ENCODE measurements at places on chromosomes 7 and 10.

GRCh38 chr10:71622616-71623015 lies 97.0 kb downstream of the C10orf105 start:
- DNase-seq: no peak

GRCh38 chr10:34320265-34320664 lies 494.8 kb downstream of the PARD3 start:
- DNase-seq: no peak

GRCh38 chr7:49308787-49309186 lies 384.4 kb downstream of the CDC14C start:
- no peak for DNase-seq

DNA sequence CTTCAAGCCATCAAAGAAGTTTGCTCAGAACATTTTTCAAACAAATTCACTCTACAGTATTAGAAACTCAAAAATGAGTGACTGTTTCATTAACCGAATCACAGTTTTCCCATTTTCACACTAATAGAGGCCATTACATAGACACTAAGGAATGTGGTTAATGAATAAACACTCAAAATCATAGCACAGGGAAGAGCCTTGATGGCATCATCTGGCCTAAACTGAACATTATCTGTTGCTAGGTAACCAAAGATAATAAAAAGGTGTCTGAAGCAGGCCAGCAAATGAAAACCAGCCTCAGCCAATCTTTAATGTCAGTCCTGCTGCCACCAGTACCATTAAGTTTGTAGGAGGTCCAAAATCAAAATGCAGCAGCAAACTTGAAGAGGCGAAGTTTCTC lies 492.4 kb upstream of the STEAP1 start:
- DNase-seq: no peak

DNA sequence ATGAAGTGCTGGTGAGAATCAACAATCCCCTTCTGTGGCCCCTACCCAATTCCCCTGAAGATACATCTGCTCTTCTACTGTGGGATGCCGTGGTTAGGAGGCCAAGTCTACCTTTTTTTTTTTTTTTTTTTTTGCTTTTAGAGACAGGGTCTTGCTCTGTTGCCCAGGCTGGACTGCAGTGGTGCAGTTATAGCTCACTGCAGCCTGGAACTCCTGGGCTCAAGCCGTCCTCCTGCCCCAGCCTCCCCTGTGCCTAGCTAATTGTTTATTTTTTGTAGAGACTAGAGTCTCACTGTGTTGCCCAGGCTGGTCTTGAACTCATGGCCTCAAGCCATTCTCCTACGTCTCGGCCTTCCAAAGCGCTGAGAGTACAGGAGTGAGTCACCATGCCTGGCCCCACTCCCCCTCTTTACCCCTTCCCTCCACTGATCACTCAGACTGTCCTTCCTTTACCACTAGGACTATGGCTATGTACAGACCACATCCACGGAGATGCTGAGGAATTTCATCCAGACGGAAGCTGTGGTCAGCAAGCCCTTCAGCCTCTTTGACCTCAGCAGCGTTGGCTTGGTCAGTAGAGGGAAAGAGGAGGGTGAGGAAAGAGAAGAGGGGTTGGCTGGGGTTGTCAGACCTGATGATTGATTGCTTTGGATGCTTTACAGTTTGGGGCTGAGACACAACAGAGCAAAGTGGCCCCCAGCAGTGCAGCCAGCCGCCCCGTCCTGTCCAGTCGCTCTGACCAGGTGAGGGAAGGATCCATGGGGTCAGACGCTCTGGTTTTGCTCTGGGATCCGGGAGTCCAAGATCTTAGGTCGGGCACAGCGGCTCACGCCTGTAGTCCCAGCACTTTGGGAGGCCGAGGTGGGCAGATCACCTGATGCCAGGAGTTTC lies 1.8 kb downstream of the AP4M1 start:
- DNase-seq: no peak

DNA sequence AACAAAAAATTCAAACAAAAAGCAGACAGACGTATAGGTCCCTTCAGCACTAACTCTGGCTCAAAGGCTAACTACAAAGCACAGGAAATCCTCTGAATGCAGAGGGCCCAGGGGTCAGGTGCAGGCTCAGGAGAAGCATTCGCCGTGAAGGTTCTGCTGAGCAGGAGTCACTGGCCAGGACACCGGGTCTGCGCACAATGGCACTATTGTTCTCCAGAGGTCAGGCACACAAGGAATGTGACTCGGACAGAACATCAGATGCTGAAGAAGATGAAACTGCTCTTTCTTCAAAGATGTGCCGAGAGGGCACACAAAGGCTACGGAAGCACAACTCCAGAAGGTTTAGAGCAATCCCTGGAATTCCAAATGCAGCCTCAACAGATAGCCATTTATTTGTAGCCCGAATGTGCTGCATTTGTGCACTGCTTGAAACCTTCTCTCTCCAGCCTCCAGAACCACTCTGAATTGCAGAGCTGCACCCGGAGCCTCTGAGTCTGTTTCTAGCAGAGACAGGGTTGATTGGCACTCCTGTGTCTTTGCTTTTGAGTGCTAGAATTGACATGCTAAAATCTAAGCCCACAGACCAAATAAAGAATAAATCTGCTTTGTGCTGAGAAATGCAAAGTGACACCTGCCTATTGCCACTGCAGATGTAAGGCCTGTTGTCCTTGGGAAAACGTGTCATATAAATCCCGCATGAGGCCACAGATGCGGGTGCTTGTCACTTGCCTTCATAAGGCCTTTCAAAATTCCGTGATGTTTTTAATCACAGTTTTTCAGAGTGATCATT lies 85.4 kb upstream of the AFAP1L2 start:
- DNase-seq: no peak

DNA sequence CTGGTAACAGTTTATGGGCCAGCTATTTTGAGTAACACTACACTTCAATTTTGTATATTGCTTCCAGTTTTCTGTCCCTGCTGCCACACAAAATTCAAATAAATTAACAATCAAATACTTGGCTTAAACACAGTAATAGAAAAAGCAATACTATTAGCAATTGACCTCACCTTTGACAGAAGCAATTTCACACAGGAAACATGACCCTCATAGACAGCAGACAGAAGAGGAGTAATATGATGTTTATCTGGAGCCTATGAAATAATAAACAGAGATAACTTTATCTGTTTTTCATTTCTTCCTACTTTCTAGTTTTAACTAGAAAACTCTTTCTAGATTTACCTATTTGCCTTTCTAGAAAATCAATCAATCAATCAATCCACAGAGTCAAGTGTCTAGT lies 26.7 kb downstream of the MTPN start:
- DNase-seq: no peak

DNA sequence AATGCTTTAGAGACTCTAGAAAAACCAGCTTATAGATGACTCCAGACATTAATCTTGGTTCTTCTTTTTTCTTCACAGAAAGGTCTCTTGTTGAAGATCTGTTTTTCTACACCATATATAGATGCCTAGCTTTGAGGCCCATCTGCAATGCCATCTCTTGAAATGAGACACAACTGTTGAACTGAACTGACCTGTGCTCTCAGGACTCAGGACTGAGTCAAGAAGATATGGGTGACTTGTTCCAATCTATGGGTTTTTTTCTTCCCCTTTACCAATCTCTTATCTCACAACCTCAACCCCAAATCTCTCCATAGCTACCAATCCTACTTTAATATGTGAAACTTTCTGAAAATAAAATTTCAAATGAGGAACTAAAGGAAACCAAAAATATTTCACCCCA lies 194.7 kb downstream of the SNX13 start:
- no peak for DNase-seq

DNA sequence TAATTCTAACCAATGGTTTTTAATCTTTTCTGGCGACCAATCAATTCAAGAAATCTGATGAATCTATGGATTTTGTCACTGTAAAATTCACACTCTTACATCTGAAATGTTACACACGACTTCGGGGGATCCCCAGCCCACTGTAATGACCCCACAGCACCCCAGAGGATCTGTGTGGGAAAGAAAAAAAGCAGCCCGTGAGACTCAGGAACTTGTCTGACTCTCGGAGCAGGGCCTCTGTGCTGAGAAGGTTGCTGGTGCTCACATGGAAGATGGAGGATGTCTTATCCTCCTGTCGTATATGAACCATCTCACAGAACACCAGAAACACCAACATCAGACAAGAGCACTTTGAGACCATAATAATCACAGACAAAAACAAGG lies 228.4 kb upstream of the INHBA start:
- DNase-seq: no peak

GRCh38 chr7:40658729-40659128 lies 523.9 kb downstream of the SUGCT start:
- no peak for DNase-seq

- no peak for DNase-seq
Observed at GRCh38 chr10:132688580-132689420, 97.1 kb downstream of the NKX6-2 start.

DNA sequence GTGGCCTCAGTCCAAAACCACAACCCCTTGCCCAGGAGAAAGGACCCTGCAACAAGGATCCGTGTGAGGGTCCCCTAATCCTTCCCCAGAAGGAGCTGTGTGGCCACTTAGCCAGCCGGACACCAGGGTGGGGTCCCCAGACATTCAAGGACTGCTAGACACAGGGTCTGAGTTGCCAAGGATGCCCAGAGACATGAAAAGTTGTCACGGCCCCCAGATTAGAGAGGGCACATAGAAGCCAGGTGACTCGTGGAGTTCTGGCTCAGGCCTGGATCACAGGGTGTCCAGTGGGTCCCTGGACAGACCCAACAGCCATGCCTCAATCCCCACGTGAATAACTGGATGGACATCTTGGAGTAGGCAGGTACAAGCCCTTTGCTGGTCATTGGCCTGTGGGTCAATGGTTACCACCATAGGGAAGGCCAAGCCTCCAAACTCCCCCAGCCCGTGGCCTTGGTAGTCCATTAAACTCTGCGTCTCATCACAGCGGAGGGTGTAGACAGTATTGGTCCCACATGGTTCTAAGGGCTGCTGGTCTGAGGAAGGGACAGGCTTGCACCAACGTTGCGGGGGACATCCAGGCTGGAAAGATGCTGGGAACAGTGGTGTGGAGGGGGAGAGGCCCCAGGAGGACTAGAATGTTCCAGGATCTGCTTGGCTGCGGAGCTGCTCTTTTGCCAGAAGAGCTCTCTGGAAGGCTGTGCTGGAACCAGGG lies 205.9 kb upstream of the PPP2R2D start:
- DNase-seq: no peak

- DNase-seq: no peak
Observed at GRCh38 chr7:100209493-100209892, 10.3 kb upstream of the PVRIG start.

DNA sequence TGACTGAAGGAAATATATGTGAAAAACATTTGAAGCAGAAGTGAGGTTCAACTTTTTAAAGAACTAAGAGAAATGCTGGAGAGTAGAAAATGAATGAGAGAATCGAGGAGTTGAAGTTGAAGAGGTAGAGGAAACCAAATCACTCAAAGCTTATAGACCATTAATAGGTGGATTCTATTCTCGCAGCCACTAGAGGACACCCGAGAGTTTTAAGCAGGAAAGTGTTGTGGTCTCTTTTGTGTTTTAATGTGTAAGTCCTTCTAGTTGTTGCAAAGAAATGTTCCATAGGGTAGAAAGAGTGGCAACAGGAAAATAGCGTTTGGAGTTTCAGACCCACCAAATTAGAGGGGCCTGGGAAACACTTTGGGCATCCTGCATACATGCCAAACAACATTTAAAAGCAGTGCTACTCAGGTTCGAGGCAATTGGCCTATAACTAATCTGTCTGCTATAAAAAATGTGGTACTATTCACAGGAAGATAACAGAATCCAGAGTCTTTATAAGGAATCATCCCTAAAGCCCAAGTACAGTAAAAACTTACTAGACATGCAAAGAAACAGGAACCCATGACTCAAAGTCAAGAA lies 75.3 kb upstream of the TAS2R16 start:
- no peak for DNase-seq

DNA sequence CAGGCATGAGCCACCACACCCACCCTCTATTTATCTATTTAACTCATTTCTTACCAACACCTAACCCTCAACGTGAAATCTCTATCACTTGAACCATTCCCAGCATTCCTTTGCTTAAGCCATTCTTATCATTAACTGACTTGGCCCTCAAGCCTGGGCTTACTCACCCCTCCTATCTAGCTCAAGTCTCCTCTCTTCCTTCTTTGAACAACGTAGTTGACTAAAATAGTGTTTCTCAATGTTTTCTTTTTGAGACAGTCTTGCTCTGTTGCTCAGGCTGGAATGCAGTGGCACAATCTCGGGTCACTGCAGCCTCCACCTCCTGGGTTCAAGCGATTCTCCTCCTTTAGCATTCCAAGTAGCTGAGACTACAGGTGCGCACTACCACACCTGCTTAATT lies 7.0 kb downstream of the ANXA7 start:
- no peak for DNase-seq

GRCh38 chr7:11298220-11298619 lies 324.5 kb downstream of the PHF14 start:
- DNase-seq: no peak

GRCh38 chr10:113053091-113053490 lies 103.0 kb downstream of the TCF7L2 start:
- DNase-seq: no peak

DNA sequence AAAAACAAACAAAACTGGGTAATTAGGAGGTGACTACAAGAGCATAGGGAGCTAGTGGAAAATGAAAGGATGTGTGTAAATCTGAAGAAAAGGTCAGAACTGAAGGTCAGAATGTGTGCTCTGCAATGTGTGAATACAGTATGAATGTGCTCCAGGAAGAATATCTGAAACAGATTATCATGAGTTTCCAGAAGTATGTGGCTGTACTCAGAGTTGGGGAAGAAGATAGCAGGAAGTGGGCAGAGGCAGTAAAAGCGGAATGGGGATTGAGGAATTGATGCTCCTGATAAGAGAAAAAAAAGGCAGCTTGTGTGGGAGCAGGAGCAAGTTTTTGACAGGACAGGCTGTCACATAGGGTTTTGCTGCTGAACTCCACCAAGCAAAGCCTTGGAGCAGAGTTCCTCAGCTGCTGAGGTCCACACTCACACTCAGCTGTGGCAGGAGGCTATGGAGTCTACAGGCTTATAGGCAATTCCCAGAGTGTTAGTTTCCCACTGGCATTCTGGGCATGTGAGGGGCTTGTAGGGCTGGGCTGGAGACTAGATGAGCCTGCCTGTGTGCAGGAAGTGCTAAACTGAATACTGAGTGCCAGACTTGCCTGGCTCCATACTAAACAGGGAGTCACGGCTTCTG lies 22.9 kb downstream of the H2AZ2 start:
- DNase-seq: no peak

DNA sequence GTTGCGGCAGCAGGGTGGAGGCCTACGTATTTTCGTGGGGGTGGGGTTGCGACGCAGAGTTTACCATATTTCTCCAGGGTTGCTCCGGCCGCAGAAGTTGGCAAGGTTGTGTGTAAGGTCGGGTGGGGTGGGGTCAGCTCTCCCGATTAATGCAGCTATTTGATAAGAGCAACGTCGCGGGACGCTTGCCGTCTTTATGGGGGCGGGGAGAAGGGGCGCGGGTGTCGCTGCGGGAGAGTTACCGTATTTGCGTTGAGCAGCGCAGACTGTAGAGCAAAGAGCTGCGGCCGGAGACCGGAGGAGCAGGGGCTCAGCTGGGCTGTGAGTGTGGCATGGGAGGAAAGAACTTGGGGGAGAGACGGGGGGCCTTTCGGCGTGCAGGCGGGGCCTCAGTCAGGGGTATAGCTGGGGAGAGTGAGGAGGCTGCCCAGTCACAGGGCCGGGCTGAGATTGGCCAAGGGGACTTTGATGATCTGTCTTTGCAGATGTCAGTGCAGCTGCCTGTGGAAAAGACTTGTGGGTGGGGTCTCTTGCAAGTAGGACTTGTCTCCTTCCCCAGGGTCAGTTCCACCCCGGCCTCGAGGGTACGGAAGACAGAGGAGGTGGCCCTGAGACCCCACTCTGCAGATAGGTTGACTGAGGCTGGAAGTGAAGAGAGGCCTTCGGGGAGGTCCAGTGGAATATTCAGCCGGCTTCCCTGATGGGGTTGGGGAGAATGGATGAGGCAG lies 26.6 kb downstream of the ZNF775 start:
- no peak for DNase-seq

All from activated T-cell treated with anti-CD3 and anti-CD28 coated beads for 48 hours (primary cell).